Stimulated activated CD4-positive, alpha-beta T cell treated with anti-CD3 and anti-CD28 coated beads, Interleukin-15, amount 100 ng/mL, for 48 hours (primary cell): ENCODE measurements at places on chromosomes 5 and 9.

GRCh38 chr9:113775749-113776148, 100.4 kb upstream of the ZNF618 start:
- no peak for DNase-seq

DNA sequence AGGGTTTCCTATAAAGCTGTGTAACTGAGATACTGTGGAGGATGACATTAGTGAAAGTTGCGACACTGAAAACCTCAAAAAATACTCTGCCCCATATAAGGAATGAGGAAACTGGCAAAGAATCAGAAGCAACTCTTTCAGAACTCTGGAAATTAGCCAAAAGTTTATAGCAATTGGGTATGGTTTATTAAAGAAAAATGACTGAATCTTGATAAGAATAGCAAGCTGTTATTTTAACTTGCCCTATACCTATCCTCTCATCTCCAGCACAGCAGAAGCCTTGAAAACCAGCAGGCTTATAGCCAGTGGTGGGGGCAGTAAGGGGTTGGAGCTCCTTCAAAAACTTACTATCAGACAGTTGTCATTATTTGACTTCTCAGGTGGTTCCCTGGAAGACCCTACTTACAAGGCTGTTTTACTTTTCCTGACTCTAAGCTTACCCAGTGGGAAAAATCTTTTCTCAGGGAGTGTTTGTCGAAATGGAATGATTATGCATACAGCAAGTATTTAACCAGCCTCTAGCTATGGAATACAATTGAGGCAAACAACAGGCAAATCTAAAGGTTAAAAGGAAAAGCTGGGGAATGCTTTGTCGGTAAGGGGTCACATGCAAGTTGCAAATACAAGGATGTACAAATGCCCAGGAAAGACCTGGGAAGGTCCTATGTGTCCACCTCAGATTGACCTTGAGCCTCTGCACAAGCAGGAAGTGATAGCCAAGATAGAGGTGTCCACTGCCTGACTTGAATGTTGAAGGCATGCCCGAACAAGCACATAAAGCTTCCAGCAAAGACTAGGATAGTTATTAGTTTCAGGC, 21.0 kb upstream of the FAM151B start:
- no peak for DNase-seq

DNA sequence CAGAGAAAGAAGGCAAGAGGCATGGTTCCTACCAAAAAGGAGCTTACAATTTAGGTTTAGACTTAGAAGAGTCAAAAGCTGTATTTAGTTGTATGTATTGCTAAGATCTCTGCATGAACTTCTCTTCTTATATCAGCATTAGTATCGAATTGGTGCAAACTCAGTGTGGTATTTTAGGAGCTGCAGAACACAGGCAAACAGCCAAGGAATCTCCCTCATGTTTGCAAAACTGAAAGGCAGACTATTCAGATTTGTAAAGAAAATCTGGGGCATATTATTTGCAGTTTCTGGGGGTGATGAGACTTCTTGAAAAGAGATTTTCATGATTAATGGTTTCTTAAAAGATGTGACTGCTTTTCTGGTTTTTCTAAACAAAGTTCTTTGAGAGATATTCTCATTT, 252.7 kb downstream of the CEMIP2 start:
- no peak for DNase-seq

- DNase-seq: no peak
These were observed 60.9 kb upstream of the GLRX start for GRCh38 chr5:95883185-95884016.

DNA sequence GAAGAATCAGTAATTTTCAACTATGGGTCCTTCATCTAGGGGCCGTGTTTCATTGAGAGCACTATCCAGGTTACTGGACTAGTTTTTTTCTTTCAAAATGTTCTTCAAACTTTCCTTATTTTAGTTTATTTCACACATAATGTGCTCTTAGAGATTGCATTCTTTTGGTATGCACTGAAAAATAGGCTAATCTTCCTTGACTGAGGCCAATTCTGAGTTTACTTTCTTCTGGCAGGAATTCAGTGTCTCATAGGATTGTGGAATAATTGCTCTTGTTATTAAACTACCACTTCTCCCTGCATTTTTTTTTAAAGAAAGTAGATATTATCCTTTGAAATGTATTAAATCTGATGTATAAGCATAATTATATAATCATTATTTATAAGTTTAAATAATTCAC, 624.5 kb downstream of the RAB3C start:
- DNase-seq: no peak
